ENCODE measurements at places on chromosomes 5 and 9.

DNA sequence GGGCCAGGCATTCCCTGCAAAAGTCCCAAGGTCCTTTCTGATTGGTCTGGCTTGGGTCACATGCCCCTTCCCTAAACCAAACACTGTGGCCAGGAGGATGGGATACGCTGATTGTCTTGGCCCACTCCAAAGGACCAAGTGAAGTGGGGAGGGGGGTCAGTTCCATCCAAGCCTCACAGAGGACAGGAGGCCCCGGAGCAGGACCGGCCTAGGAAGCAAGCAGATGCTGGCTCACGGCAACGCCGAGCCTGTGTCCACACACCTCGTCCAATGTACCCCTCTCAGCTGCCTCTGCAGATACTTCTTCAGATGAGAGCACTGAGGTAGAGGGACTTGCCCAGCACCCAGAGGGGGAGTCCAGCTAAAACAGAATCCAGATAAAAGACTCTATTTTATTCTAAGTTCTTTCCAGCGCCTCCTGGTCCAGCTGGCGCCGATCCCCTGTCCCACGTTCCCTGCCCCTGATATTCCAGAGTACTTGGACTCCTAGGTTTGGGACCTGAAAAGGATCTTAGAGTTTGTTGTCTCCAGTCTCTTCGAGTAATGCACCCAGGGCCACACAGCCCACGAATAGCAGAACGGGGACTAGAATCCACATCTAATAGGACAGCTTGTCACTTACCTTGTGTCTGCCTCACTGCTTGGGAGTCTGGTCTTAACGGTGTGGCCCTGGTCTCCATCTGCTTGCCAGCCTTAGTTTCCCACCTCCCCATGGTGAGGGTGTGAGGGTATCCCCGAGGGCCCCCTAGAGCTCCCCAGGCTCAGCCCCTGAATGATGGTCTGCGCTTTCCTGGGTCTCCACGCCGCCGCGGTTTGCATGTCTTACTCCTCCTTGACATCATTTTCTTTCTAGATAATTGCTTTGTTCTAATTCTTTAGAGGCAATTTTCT lies 72.4 kb upstream of the UNC5A start:
- DNase-seq = no peak

DNA sequence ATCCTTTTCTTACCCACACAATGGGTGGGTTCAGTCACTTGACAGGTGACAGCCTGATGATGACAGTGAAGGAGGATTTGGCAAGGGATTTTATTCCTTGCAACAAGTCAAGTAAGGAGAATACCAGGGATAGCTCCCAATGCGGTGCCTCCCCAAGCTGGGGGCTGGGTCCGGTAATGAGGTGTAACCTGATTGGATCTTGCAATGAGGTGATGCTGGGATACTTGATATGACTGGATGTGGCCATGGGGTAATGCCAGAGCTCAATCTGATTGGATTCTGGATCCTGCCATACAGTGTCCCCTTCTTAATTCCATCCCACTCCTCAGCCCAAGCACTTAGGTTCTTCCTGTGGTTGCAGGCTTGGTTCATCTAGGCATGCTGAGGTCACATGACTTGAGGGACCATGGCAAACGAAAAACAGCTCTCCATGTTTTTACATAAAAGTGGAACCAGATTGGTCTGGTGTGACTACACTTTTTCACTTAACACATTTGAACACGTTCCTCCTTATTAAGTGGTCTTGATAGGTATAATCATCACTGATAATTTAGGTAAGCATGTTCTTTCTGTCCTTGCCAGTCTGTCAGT lies 181.1 kb downstream of the PDZD2 start:
- DNase-seq = no peak

- DNase-seq = no peak
Measured at GRCh38 chr5:146334074-146334533, 4.5 kb upstream of the POU4F3 start.

- DNase-seq = peak; percentile 76
Measured at GRCh38 chr5:172383191-172383802, 71.0 kb downstream of the SH3PXD2B start.
